ENCODE measurements at places on chromosomes 3 and 15. TPM values are rescaled to one million over a fixed set of nuclear protein-coding genes. Genes with fewer than 3 reads are reported as not detected.

The CCRL2 gene
- total RNA-seq = 1.8 TPM

DNA sequence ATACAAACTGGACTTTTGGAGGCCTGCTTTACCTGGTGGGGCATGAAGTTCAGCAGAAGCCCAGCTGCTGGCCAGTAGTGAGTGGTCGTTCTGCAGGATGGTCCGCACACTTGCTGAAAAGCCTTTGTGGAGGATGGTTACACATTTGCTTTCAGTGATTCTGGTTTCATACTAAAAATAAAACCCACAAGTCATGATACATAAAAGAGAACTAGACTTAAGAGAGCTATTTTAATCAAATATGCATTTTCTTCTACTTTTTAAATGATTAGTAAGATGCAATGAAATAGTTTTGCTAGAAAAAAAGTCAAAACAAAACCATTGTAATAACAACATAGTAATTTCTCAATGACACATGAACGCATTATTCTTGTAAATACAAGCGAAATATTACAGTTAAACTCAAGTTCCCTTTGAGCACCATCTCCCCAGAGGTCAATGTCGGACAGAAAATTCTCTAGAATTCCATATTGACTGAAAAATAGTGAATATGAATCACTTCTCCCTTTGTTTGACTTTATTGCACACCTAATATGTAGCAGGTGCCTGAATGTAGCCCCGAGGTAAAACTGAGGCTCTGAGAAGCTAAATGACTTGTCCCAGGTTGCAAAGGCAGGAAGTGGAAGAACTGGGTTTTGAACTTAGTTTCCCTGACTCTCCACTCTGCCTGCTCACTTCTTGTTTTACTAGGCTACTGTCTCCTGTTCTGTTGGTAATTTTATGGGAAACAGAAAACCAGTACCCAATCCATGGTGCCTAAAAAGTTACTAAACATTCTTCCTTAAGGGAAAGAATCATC lies 8.3 kb downstream of the IL5RA start:
- H3K36me3 ChIP-seq = no peaks in the 10 kb centered on the region
- DNase-seq = no peak
- H3K4me3 ChIP-seq = no peak overlapping the region
- no peak overlapping the region for H3K27ac ChIP-seq
- H3K27me3 ChIP-seq = peaks cover 2% of the 10 kb centered on the region

GRCh38 chr3:88189361-88189810 lies 39.6 kb downstream of the C3orf38 start:
- no peak overlapping the region for H3K4me3 ChIP-seq
- H3K27ac ChIP-seq = no peak overlapping the region
- DNase-seq = no peak
- no peaks in the 10 kb centered on the region for H3K36me3 ChIP-seq
- H3K27me3 ChIP-seq = no peaks in the 10 kb centered on the region

The ATP13A5 gene
- not detected for total RNA-seq

The MINDY4B gene
- total RNA-seq = not detected

The ZXDC gene
- 30.3 TPM for total RNA-seq

The TRIM71 gene
- not detected for total RNA-seq

DNA sequence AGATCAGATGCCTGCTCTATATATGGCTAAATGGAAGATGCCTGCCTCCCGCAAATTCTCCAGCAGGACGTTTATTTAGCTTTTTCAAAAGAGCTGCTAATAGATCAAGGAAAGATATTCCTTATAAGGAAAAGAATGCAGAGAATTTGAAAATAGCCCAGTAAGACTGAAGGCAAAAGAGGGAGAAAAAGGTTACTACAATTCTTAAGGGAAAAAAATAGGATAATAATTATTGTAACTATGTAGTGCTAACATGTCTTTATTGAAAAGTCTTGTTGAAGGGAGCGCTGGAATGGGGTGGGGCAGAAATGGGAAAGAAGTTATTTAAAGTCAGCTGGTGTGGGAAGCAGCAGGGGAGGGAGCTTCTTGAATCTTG lies 2.9 kb downstream of the TPM1 start:
- H3K4me3 ChIP-seq = peak overlapping the region; percentile 75
- DNase-seq = no peak
- peak overlapping the region; percentile 94 for H3K27ac ChIP-seq
- peaks cover 7% of the 10 kb centered on the region for H3K36me3 ChIP-seq

GRCh38 chr15:42456531-42456930 lies 34.4 kb downstream of the ZNF106 start:
- peak overlapping the region; percentile 61 for H3K4me3 ChIP-seq
- H3K4me1 ChIP-seq = peaks cover 47% of the 10 kb centered on the region
- no peak for DNase-seq
- peak overlapping the region; percentile 90 for H3K27ac ChIP-seq
- peaks cover 11% of the 10 kb centered on the region for H3K36me3 ChIP-seq

DNA sequence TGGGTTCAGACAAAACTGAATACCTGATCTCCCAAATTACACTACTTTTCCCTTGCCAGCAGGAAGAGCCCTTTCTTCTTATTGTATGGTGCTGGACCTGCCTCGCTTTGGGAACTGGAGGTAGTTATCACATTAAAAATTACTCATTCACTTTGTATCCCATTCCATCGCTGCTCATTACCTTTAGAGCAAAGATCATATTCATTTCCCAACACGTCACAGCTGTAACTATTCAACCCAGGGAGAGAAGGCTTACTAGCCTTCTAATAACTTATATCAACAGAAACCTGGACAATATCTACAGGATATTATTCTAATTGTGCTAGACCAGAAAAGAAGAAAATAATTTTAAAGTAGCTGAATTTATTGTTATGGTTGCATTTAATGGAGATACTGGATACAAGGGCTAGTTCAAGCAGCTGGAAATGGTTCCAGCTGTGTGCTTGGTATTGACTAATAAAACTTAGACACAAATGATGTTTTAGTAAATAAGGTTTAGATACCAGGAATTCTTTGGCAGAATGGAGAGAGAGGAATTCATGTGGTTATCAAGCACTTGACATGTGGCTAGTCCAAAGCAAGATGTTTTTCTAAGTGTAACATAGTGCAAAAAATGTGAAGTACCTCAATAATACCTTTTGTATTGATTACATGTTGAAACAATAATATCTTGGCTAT lies 656.3 kb downstream of the ROBO1 start:
- no peak overlapping the region for H3K4me3 ChIP-seq
- DNase-seq = no peak
- H3K4me1 ChIP-seq = no peaks in the 10 kb centered on the region
- H3K27me3 ChIP-seq = no peaks in the 10 kb centered on the region

The NEK10 gene
- 5.3 TPM for total RNA-seq

The ADAMTS7 gene
- 0.84 TPM for total RNA-seq

GRCh38 chr3:2599471-2599870 lies 500.8 kb downstream of the CNTN4 start:
- no peaks in the 10 kb centered on the region for H3K27me3 ChIP-seq
- no peak overlapping the region for H3K27ac ChIP-seq
- H3K36me3 ChIP-seq = no peaks in the 10 kb centered on the region
- DNase-seq = no peak
- H3K4me1 ChIP-seq = no peaks in the 10 kb centered on the region

DNA sequence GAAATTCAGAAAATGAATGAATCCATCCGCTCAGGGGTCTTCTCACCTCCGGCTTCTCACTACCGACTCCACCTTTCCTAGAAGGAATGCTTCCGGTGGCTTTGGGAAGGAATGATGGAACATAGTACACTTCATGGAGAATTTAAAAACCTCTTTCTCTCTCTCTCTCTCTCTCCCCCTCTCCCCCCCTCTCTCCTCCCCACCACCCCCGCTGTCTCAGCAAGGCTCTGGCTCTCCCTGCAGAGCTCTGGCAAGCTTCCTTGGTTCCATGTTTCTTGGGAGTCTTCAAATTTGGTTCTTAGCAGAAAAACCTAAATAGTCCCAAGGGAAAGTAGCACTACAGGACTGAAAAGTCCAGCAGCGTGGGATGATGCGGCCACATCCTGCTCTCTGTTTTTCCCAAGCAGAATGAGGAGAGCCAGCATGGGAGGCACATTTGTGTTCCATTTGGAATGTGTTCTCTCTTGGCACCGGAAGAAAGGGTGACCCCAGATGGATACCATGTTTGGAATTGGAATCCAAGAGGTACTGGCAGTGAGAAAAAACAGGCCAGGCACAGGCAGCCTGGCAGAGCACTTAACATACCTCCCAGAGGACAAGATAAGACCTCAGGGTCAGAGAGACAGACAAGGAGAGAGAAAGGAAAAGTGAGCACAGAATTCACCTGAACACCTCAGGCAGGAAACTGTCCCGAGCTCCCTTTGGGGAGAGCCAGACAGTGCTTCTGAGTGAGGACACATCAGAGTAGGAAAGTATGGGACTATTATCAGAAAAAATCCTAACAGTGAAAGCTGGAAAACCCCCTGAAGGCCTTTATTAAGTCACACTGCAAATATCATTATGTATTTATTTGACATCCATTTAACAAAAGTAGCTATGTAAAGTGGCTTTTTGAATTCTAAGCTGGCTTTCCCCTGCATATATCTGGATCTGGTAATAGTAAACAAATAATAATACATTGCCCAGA lies at the start of gene POPDC2:
Gene POPDC2, minus strand, starts transcription at position 116 of the 967 bp plus-strand sequence. CDS start 166 bp downstream, outside the sequence.
- no peaks in the 10 kb centered on the region for H3K27me3 ChIP-seq
- DNase-seq = peak; percentile 52
- peak within 1 kb of the TSS; percentile 71 for H3K4me3 ChIP-seq
- peaks cover 22% of the 10 kb centered on the region for H3K36me3 ChIP-seq
- peaks cover 57% of the 10 kb centered on the region for H3K4me1 ChIP-seq

The LARP6 gene
- 18.9 TPM for total RNA-seq

- peak overlapping the region; percentile 63 for H3K4me3 ChIP-seq
- no peak for DNase-seq
- peaks cover 28% of the 10 kb centered on the region for H3K27me3 ChIP-seq
- H3K36me3 ChIP-seq = no peaks in the 10 kb centered on the region
- H3K27ac ChIP-seq = no peak overlapping the region
Observed at GRCh38 chr15:88258093-88258641, 1.6 kb upstream of the NTRK3 start.

DNA sequence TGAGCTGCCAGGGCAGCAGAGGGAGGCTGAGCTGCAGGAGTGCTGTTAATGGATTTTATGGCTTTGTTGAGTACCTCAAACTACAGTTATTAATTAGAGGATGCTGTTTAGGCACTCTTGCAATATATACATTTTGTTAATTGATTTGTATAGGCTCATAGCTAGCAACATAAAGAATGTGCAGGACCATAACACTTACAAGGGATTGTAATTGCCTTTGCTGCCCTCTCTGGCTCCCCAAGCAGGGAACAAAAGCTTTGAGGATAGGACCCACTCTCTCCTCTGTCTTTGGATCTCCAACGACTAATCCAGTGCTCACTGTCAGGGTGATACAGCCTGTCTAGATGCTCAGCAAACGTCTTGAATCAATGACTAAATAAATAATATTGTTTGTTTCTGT lies 1.2 kb upstream of the CLSTN2 start:
- no peaks in the 10 kb centered on the region for H3K36me3 ChIP-seq
- peaks cover 6% of the 10 kb centered on the region for H3K4me1 ChIP-seq
- H3K4me3 ChIP-seq = no peak overlapping the region
- no peak for DNase-seq
- H3K27ac ChIP-seq = no peak overlapping the region

- no peaks in the 10 kb centered on the region for H3K4me1 ChIP-seq
- H3K27me3 ChIP-seq = no peaks in the 10 kb centered on the region
- H3K4me3 ChIP-seq = no peak overlapping the region
Observed at GRCh38 chr3:131007256-131007655, 19.4 kb downstream of the ASTE1 start.

DNA sequence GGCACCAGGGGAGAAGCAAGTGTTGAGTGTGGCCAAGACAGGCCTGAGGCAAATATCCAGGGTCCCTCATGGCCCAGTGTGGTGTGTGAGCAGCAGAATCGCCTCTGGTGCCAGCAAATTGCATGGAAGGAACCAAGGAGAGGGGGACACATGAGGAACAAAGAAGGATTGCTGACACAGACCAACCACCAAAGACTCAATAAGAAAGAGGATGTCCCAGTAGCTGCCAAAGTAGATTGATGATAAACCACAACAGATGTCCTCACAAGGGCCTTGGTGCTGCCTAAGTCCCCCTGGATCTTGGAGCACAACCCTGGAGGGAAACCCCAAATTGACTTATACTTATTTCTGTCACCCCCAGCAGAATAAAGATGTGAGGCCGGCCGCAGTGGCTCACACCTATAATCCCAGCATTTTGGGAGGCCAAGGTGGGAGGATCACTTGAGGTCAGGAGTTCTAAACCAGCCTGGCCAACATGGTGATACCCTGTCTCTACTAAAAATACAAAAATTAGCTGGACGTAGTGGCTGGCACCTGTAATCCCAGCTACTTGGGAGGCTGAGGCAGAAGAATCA lies 10.6 kb downstream of the SRGAP3 start:
- H3K27ac ChIP-seq = no peak overlapping the region
- no peak overlapping the region for H3K4me3 ChIP-seq
- H3K36me3 ChIP-seq = no peaks in the 10 kb centered on the region
- H3K4me1 ChIP-seq = peaks cover 5% of the 10 kb centered on the region
- DNase-seq = no peak

DNA sequence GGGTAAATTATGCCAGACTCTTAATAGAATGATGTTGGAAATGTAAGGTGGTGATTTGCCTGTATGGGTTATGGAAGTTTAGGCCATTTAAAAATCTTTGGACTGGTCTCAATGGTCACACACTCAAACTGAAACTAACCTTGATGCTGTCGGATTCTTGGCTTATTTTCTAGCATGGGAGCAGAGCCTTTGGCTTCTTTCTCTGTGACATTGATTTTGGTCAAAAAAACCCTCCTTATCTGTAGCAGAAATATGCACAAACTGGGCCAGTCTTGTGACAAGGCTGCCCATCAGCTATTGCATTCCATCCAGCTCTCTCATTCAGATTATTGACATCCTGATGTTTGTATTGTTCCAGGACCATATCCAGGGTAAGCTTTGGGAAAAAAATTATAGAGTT lies 35.9 kb downstream of the ARPP21 start:
- peak overlapping the region; percentile 7 for H3K4me3 ChIP-seq
- H3K36me3 ChIP-seq = no peaks in the 10 kb centered on the region
- peak overlapping the region; percentile 43 for H3K27ac ChIP-seq
- DNase-seq = no peak
- peaks cover 28% of the 10 kb centered on the region for H3K4me1 ChIP-seq

The CEP63 gene
- 30.3 TPM for total RNA-seq

DNA sequence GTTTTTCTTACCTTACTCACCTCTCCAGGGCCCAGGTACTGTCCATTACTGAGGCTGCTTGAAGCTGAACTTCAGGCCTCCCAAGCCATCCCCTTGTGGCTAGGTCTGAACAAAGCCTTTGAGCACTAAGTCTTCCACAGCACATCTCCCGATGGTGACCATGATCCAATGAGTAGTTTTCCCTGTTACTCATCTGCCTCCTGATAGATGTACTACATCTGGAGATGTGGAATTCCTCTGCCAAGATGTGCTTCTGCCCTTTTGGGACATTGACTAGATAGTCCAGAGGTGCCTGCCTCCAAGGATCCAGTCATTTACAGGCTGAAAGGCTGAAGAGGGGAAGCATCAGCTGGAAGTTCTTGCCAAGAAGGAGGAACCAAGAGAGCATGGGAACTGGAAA lies 28.9 kb upstream of the SLC35G2 start:
- peaks cover 14% of the 10 kb centered on the region for H3K4me1 ChIP-seq
- no peak overlapping the region for H3K4me3 ChIP-seq
- DNase-seq = no peak
- no peak overlapping the region for H3K27ac ChIP-seq
- no peaks in the 10 kb centered on the region for H3K36me3 ChIP-seq
- H3K27me3 ChIP-seq = no peaks in the 10 kb centered on the region

GRCh38 chr3:74691946-74692345 lies 77.5 kb upstream of the CNTN3 start:
- H3K27me3 ChIP-seq = no peaks in the 10 kb centered on the region
- no peaks in the 10 kb centered on the region for H3K4me1 ChIP-seq
- no peak overlapping the region for H3K4me3 ChIP-seq

GRCh38 chr3:16864610-16865313 lies 20.0 kb upstream of the PLCL2 start:
- no peaks in the 10 kb centered on the region for H3K27me3 ChIP-seq
- no peak overlapping the region for H3K4me3 ChIP-seq
- no peak overlapping the region for H3K27ac ChIP-seq
- no peak for DNase-seq

The OCA2 gene
- 0.17 TPM for total RNA-seq
